ENCODE measurements at places on chromosomes 1 and 21.

GRCh38 chr1:205972491-205973168 is 29.4 kb upstream of the SLC26A9 start:
- no peak for DNase-seq

DNA sequence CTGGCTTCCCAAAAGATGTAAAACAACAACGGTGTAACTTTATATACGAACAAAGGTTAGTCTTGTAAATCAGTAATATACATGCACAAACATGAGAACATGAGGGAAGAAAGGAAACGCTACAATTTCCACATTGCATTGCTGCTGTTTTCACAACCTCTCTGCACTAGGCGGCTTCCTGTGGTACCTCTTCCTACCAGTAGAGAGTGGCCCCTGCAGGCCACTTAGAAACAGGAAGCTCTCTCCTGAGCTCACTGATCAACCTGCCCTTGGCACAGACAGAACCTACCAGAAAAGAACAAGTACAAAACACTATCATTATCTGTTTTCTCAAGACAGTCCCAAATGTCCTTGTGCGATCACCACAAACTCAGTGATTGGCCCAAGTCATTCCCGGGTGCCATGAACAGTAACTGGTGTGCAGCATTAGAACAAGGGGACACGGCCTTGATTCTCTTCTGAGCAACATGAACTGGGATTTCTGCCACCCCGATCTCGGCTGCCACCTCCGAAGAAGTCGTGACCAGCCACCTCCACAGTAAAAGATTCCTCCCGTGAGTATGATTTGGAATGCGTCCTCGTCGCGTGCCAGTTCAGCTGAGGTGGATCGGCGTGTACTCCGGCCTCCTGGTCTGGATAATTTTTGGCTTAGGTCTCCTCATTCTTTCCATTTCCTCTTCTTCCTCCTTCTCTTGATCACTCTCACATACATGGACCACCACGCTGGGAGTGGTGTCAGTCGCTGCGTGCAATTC is 5.7 kb upstream of the KCNE1 start:
- no peak for DNase-seq

GRCh38 chr21:34888569-34889319 is 160.4 kb downstream of the RUNX1 start:
- DNase-seq, result peak; percentile 95

GRCh38 chr1:53450225-53450624 is 9.0 kb upstream of the DMRTB1 start:
- no peak for DNase-seq

DNA sequence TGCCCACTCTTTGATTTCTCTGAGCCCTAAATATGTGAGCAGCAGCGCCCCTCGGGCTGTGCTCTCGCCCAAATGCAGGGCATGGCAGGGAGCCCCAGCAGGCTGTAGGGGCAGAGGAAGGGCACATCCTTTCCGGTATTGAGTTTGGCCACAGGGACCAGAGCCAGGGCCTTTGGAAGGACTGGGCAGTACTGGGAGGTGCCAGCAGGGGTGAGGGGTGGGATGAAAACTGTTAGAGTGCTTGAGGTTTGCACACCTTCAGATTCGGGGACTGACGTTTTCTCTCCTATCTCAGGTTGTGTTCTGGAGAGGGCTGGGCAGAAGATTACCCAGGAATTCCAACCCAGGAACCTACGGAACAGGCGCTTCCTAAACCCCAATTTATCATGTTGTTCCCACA is 2.2 kb upstream of the ATP1A2 start:
- no peak for DNase-seq

- DNase-seq, result no peak
Observed at GRCh38 chr21:46402421-46402820, 56.3 kb upstream of the DIP2A start.

DNA sequence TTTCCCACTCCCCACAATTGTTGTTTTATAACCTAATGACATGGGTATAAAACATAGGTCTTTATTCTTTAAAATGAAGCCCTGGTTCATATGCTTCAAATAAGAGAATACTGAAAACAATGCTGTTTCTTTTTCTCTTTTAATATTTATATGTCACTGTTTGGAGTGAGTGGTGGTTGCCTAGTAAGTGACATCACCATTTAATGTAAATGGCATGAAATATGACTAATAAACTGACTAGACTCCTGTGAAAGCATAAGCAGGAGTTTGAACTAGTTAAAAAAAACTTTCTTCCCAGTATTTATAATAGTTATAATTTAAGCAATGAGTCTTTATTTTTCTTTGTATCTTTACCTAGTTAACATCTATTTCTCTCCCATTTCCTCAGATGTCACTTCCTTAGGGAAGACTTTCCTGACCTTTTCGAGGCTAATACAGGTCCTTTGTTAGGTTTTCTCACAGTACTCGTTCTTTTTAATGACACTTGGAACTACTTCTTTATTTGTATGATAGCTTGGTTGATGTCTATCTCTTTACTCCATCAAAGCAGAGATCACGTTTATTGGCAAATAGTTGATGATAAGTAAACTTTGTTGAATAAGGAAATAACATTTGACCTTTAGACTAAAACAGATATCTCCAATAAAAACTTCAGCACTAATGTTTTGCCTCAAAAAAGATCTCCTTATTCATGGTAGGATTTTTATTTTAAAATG is 105.4 kb upstream of the PDC start:
- no peak for DNase-seq

GRCh38 chr1:224545571-224545970 is 70.5 kb upstream of the CNIH3 start:
- DNase-seq, result no peak

DNA sequence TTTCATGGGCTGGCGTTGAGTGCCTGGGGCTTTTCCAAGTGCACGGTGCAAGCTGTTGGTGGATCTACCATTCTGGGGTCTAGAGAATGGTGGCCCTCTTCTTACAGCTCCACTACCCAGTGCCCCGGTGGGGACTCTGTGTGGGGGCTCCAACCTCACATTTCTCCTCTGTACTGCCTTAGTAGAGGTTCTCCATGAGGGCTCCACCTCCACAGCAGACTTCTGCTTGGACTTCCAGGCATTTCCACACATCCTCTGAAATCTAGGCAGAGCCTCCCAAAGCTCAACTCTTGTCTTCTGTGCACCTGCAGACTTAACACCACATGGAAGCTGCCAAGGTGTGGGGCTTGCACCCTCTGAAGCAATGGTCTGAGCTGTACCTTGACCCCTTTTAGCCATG is 82.1 kb downstream of the CCDC18 start:
- DNase-seq, result no peak

DNA sequence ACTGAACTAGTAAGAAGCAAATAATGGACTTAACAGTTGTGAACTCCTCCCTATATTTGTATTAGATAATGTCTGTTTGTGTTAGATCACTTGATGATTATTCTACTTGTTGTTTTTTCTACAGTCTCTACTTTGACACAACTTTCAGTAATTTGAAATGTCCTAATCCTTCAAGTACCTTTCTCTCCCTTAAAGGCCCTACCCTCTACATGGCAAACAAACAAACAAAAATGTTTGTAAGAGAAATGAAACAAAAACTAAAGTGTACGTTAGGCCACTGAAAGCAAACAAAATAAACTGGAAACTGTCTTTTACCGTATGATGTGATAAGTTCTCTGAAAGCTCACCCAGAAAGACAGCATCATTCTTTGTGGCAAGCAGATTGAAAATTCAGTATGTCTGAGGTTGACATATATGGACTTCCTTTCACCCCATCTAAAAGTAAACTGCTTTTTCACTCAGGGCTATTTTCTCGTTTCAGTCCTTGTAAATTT is 255.9 kb upstream of the SNX7 start:
- peak; percentile 10 for DNase-seq

- DNase-seq, result no peak
Observed at GRCh38 chr1:239899747-239900146, 191.9 kb upstream of the FMN2 start.

- DNase-seq, result no peak
Observed at GRCh38 chr1:44289530-44289929, 65.5 kb downstream of the ERI3 start.

DNA sequence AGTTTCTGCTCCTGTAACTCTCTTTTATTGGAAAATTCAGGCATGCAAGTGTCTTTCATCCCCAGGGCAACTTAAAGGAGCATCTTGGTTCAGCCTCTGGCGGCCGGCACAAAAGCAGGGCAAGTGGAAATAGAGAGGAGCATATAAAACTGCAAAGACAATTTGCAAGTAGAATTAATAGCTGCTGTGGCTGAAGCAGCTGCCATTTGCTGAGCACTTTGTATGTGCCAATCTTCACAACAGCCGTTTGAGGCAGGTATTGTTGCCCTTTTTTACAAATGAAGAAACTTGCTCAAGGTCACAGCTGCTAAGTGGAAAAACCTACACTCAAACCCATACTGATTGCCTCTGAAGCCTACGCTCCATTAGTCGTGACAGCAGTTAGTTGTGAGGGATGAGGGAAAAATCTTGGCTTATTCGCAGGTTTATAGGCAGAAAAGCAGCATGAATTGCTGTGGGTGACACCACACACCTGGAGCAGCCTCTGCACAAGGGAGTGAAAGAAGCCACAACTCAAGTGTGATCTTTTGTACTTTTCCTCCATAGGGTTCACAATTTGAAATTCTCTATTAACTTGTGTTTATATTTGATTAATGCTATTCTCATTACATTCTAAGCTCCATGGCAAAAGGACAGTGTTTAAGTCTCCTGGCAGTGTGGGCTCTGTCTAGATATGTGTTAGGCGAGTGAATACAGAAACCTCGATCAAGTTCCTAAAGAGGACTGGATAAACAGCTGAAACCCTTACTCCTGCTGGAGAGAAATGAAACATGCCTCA is 99.0 kb upstream of the BEND5 start:
- no peak for DNase-seq

GRCh38 chr1:199959033-199959774 is 68.3 kb upstream of the NR5A2 start:
- DNase-seq, result no peak

DNA sequence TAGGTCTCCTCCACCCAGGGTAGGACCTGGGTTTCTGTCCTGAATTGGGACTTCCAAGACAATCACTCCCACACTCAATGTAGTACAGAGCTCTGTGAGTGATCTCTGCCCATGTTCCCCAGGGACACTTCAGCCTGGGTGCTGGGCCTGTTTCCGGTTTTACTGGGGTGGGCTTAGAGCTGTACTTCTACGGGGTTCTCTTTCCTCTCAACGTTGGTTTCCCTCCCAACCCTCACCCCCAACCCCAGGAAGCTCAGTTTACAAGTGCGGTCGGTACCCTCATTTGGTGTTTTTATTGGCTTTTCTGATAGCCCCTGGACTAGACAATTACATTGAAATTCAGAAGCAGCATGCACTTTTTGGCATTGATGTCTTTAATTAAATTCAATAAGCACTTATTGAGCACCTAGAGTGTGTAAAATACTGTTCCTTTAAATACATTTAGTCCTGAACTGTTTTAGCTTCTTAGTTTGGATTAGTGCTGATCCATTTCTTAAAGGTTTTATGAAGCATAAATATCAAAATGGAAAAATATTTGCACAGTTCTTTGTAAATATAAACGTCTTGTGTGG is 542 bp upstream of the XPR1 start:
- DNase-seq, result no peak

- no peak for DNase-seq
Observed at GRCh38 chr1:178609015-178609414, 96.1 kb downstream of the TEX35 start.

DNA sequence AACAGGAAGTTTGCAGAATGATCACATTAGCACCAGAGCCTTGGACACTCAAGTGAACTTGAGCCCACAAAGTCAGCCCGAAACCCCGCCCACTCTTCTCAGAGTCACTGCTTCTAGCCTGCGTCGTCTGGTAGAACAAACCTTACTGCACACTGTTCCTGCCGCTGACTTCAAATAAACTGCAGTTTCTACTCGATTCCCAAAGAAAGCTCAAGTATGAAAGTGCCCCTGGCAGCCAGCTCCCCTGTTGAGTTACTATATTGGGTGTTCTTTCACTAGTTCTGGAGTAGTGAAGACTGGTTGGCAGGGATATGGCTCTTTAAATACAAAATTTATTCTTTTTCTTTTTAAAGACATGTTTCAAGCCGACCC is 164.7 kb downstream of the GALNT2 start:
- DNase-seq, result no peak

GRCh38 chr1:150082494-150082893 is 14.9 kb downstream of the VPS45 start:
- no peak for DNase-seq

GRCh38 chr1:34688006-34688741 is 66.7 kb upstream of the GJB5 start:
- no peak for DNase-seq

GRCh38 chr1:153312570-153313186 is at the start of gene PGLYRP3:
TSS of gene PGLYRP3 (minus strand) at chr1:153312952. CDS start at chr1:153310665, 2,287 bp downstream.
- no peak for DNase-seq

GRCh38 chr1:195738966-195739650 is 869.1 kb downstream of the KCNT2 start:
- DNase-seq, result no peak

DNA sequence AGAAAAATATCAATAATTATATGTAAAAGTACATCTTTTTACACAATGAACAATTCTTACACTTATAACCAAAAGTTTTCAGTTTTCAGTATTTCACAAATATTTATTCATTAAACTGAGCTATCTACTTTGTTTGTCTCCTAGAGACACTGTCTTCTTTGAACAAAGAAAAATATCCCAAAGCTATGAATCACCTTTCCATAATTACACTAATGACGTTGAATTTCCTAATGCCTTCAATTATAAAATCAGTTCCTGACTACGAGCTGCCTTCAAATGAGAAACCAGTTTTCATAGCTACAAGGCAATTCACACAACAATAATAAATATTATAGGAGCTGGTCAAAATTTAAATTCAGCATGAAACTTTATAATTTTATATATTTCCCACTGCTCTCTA is 201.8 kb upstream of the BRINP3 start:
- no peak for DNase-seq

- DNase-seq, result no peak
Observed at GRCh38 chr1:4972761-4973320, 318.4 kb downstream of the AJAP1 start.

DNA sequence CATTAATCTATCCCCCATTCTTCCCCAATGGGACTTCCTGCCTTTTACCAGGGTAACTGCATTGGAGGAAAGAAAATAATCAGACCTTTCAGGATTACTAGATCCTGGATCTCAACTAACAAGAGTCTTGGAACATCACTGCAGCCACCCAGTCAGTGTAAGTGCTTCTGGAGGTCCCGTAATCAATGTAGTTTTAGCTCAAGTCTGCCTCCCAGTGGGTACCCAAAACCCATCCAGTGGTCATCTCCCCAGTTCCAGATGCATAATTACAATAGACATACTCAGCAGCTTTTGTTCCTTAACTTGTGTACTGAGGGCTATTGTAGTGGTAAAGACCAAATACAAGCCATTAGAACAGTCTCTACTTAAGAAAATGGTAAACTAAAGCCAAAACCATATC is 319.1 kb downstream of the GPATCH2 start:
- no peak for DNase-seq

Measured in Caki2 (cell line).